ENCODE measurements at places on chromosomes 2 and 18.

GRCh38 chr2:216109962-216110614 lies 940 bp downstream of the XRCC5 start:
- DNase-seq = no peak

- DNase-seq = no peak
These were observed 91.6 kb downstream of the BIN1 start for GRCh38 chr2:127015106-127015910.

GRCh38 chr2:168910330-168910729 lies 9.2 kb downstream of the G6PC2 start:
- no peak for DNase-seq

DNA sequence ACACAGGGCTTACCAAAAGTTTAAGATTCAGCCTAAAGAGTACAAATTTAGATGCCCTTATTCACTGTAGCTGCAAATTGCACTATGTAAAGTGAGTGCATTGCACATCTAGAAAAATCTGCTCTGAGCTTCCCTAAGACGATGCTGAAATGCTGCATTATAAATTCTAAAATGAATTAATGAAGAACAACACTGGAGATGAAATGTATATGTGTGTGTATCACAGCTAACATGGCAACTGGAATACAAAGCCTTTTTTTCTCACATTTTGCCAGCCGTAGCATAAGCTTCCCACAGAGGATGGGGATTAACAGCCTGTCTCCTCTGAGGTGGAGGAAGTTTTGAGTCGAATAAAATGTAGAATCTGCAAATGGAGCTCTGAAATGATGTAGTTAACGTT lies 338.3 kb upstream of the ZEB2 start:
- DNase-seq = no peak

GRCh38 chr18:63079114-63079513 lies 240.5 kb downstream of the BCL2 start:
- no peak for DNase-seq

All from esophagus squamous epithelium (tissue), 5 donors.